Ureter (tissue), 1 donor: ENCODE measurements at places on chromosomes 2 and 18. TPM values are rescaled to one million over a fixed set of nuclear protein-coding genes. Genes with fewer than 3 reads are reported as not detected.

DNA sequence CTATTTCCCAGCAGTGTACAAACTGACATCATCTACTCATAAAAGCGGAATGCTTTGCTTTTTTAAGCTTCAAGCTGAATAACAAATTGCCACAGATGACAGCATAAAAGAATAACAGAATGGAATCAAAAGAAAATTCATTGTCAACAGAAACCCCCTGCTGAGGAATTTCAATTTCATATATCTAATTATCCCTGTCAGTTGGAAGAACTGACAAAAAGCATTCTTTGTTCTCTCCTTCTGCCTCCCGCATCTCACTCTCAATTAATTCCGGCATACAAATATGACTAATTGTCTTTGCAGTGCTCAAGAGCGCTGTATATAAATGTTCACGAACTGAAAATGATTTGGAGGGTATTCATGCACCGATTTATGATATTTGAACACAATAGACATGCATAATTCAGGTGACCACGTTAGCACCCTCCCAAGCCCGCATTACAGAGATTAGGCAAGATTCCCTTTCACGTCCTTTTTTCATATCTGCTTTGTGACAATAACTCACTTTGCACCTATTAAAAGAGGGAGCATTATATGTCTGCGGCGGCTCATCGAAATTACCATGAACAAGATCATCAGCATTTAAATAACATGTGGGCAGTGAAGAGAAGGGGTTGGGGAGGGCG, 277.7 kb upstream of the SALL3 start:
- no peak for DNase-seq

- no peak for DNase-seq
Observed at GRCh38 chr18:34794348-34794747, 84.2 kb downstream of the DTNA start.

- DNase-seq, result no peak
Observed at GRCh38 chr2:127707890-127708648, 6.8 kb downstream of the SFT2D3 start.

DNA sequence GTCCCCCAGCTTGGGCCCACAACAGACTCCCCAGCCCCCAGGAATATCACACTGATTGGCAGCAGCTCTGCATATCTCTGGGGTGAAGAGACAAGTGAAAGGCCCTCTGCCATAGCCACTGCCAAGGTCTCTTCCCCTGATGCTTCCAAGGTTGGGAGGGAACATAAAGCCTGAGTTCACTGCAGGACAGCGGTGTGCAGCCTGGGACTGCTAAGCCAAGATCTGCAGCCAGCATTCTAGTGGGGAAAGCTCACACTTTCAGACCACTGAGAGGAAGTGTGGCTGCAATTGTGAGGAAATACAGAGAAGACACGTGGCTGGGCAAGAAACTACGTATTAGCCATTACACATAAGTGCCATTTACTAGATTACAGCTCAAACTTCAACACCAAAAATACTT, 100.7 kb downstream of the MAIP1 start:
- DNase-seq, result no peak

DNA sequence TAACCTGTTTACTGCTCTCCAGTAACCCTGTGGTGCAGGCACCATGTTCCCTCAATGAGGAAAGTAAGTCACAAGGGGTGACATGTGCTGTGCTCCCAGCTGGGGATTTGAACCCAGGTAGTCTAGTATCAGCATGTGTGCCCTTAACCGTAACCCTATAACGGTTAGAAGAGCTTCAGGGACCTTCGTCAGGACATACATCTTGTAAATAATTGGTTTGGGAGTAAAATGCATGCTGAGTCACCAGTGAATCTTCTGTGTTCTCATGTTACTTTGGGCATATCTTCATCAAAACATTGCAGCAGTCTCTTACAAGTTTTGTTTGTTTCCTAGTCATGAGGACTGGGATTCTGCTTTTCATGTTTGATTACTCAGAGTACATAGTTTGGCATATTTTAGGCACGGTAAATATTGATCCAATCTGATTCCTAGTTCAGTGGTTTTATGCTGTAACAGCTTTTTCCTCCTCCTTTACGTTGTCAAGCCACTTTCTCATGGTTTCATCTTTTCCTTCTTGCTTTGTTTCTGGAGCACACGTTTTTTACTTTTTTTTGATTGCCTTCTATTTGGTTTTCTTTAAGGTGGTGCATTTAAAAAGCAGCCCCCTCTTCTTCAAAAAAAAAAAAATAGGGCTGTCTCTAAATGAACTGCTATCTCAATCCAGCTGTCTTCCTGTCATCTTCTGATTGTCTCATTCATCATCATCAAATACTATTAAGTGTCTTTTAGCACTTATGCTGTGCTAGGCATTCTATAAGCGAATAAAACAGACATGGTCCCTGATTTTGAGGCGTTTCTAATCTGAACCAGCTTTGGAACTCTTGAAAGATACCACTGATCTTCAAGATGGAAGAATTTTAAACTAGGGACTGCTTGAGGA, 50.4 kb downstream of the CLIP4 start:
- DNase-seq, result no peak

GRCh38 chr2:63444565-63445288, 143.6 kb downstream of the WDPCP start:
- no peak for DNase-seq

DNA sequence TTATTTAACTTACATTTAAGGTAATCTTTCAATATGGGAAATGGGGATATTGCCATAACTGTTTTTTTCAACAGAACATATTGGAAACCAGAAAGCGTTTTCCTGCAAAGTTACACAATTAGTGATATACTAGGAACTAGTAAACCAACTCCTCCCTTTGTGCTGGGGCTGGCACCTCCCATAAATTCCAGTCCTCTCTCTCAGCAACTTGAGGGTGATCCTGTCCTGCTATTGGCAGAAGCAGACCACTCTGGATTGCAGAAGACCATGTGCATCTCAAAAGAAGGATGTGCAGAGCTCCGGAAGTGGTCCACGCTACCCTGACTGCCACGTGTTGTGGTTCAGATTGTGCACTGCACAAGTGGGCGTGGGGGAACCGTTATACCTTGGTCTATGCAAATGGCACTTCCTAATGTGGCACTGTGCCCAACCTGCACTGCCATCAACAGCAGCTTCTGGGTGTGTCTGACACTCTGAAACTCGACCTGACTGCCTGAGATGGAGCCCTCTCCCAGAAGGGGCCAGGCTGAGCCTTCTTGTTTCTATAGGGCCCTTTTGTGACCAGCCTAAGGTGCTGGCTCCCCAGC, 219.2 kb downstream of the ZNF516 start:
- no peak for DNase-seq

DNA sequence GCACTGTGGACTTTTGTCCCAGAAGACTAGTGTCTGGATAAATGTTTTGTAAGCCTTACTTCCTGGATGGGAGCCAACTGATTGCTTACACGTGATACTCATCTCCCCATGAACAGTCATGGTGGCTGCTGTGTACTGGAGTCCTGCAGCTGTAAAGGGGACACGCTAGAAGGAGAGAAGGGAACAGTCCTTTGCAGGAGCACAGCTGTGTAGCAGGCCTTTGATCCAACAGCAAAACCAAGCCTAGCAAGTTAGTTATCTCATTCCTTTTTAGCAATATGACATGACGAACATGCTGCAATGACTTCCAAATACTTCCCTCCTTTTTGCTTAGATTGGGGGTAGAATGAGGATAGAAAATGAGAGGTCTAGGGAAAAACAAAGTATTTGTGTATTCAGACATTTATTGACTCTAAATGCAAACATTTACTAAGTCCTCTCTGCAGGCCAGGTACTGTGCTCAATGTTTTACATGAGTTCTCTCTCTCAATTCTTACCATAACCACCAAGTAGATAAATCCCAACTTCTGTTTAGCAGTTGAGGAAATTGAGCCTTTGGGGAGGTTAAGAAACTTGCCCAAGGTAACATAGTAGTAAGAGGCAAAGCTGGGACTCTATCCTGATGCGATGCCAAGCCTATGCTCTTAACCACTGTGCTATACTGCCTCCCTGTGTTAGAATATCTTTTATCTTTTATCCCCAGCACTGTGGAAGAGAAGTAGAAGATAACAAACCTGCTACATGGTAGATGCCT, 55.4 kb upstream of the CD28 start:
- DNase-seq, result no peak

- DNase-seq, result no peak
Observed at GRCh38 chr18:58005011-58005410, 39.0 kb upstream of the NEDD4L start.

- no peak for DNase-seq
Observed at GRCh38 chr2:10566018-10566417, 117.9 kb upstream of the ODC1 start.

DNA sequence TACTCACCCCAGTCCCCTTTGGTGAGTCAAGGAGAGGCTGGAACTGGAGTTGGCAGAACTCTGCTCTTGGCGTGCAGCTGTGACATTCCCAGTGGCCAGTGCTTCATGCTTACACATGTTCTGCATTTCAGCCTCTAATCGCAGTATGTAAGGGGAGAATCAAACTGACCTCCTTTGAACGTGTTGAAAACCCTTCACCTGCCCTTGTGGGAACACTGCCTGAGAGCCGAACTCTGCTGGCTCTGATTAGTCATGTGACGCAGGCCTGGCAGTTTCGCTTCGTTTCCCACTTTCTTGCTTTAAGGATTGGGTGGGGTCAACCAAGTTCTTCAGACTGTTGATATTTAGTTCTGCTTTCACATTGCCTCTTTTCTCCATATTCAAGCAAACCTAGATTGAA, 173.8 kb upstream of the BCL2L11 start:
- no peak for DNase-seq

DNA sequence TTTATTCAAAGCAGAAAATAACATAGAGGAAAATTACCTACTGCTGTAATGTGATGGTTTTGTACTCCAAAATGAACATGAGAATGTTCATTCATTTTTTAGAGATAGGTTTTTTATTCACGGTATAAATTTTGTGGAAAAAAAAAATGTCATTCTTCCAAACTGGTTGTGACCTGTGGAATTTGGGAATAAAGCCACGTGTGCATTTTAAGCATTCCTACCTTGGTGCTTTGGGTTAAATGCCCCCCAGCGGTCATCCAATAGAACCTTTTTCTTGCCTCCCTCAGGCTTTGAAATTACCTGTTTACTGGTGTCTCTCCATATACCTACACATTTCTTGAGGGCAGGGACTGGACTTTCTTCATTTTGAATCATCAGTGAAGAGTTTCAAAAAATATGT, 740.7 kb downstream of the DPP10 start:
- no peak for DNase-seq

- DNase-seq, result no peak
Observed at GRCh38 chr18:60020107-60020925, 120.5 kb downstream of the PMAIP1 start.

DNA sequence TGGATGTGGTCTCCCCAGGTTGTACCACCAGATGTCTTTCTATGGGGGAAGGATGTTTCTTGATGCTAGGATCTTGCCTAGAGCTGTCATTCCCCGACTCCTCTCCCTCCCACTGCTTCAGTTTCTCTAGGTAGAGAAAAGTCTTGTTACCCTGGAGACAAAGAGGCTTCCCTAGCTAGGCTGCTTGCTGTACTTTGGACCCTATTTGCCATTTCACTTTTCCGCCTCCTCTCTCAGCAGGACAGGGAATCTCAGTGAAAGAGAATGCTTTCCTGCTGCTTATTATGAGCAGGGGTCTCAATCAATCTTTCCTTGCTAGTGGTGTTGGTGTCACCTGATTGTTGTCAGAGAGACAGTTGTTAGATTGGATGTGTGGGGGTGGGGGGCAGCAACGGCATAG, 818.8 kb upstream of the GYPC start:
- no peak for DNase-seq

- DNase-seq, result no peak
Observed at GRCh38 chr2:171958475-171958874, 36.2 kb downstream of the HAT1 start.

DNA sequence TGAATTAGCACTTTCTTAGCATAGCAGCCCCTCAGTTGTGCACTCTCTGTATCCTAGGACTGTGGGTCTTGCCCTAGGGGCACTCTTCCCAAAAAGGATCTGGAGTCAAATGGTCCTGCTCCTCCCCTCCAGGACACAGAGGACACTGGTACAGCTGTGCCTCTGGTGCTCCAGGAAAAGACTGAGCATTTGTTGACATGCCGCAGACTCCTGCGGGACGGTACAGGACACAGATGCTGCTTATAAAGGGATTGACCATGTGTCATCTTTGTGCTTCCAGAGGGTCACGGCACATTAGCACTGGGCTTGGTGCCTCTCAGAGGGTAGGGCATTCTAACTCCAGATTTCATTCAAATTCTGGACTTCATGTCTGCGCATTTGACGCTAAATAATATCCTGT, 110.5 kb downstream of the KLF7 start:
- no peak for DNase-seq

DNA sequence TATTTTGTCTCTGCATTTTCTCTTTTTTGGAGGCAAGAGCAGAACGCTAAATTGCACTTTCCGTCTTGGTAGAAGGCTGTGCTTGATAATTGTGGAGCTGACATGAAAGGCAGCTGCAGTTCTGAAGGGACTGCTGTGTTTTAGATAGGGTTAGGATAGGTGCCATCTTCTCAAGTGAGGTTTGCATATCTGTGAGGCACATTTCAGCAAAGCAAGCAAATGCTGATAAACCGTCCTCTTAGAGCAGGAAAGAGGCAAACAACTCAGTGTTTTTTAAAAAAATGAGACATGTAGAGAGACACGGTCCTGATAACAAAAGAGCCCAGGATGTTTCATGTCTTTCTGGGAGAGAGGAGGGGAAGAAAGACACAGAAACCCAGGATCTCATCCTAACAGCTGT, 217.7 kb downstream of the SOCS6 start:
- DNase-seq, result no peak

GRCh38 chr2:169090133-169090820, 20.9 kb downstream of the DHRS9 start:
- DNase-seq, result no peak

DNA sequence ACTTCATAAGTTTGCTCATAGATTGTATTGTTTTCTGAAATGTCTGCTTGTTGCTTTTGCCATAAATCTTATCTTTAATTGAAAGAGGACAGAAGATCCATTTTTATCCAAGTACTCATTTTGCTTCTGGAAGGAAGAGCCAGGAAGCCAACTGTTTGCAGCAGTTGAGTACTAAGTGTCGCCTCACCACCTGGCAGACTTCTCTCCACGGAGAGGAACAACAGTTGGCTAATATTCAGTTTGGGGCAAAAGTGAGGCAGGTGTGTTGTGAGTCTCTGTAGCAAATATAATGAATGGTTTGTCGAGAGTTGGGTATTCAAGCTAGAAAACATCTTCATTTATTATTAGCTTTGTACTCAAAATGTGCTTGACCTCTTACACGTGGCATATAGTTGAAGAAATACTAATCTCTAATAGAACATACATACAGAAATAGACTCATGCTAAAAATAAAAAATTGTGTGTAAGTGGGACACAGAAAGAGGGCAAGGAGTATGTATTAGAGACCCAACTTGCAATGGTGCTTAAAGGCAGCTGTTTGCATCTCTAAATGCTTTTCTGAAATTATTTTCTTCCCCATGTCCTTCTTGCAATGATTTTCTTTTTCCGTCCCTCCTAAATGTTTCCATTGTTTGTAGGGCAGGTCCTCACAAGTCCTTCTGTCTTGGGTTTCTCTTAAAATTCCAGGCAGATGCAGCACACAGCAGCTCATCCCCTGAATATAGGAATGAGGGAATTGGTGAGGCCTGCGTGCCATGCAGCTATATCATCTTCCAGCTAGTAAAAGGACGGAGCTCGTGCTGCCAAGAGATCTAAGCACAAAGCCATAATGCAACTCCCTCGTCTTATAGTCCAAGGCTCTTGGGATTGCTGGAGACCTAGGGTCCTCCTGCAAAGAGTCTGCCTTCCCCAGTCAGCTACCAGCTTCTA, 44.8 kb upstream of the MAP3K20 start:
- no peak for DNase-seq

The VSNL1 gene
- total RNA-seq, result 0.39 TPM

The TRIM43 gene
- total RNA-seq, result not detected

The STK11IP gene
- 39.5 TPM for total RNA-seq

The MARCHF4 gene
- not detected for total RNA-seq

The GATA6 gene
- 12.6 TPM for total RNA-seq

The ST8SIA3 gene
- total RNA-seq, result not detected

The RAPH1 gene
- total RNA-seq, result 71.6 TPM
